ENCODE measurements at places on chromosomes 2 and 18.

DNA sequence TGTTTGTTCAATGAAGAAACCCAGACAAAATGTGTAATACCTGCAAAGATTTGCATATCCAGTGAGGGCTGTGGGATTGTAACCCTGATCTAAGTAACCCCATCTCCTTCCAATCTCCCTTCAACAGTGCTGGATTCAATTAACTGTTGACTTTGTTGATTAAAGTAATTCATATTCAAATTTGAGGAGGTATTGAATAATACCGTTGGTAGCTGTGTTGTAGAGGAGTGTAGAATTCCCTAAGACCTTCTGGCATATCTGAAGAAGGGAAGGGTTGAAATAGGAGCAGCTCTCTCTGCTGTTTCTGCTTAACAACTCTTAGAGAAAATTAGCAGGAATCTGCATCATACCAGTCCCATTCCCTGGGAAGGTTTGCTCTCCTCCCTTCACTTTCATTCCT lies 28.2 kb downstream of the MAIP1 start:
- ATAC-seq, result no peak

DNA sequence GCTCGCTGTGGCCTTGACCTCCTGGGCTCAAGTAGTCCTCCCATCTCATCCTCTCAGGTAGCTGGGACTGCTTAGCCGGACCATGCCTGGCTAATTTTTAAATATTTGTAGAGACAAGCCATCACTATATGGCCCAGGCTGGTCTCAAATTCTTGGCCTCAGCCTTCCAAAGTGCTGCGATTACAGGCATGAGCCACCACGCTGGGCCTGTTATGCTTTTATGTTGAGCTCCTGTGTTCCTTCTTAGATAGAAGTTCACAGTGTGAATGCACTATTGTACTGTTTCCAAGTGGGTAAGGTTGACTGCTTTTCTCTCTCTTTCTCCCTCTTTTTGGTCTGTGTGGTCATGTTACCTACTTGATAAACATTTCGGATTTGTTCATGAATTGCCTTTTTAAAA lies 61.9 kb downstream of the SMCHD1 start:
- ATAC-seq, result no peak

DNA sequence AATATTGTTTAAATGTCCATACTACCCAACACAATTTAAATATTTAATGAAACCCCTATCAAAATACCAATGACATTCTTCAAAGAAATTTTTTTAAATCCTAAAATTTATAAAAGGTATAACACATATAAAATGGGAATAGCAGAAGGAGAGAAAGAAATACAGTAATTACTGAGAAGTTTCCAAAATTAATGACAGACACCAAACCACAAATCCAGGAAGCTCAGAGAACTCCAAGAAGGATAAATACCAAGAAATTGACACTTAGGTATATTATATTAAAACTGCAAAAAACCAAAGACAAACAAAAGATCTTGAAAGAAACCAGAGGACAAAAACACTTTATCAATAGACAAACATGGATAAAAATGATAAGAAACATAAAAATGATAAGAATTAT lies 101.1 kb downstream of the MEMO1 start:
- no peak for ATAC-seq

DNA sequence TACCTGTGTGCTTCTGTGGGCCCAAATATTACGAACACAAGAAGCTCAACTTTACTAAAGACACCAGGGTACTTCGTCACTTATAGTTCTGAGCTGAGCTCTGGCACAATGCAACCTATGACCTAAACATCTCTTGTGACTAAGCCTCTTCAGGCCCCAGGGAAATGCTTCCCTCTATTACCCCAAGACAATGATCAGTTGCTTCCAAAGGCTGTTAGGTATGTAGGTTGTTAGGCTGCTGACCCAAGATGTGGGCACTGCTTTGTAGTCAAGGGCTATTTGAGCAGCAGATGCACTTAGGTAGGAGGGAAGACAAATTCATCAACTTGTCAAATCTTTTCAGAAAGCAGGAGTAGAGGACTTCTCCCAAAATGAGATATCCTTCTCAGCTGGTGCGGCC lies 640.1 kb downstream of the EPHA4 start:
- ATAC-seq, result no peak

GRCh38 chr18:9753846-9754245 lies 45.7 kb downstream of the RAB31 start:
- no peak for ATAC-seq

GRCh38 chr2:234341306-234341985 lies 155.4 kb downstream of the ARL4C start:
- no peak for ATAC-seq

DNA sequence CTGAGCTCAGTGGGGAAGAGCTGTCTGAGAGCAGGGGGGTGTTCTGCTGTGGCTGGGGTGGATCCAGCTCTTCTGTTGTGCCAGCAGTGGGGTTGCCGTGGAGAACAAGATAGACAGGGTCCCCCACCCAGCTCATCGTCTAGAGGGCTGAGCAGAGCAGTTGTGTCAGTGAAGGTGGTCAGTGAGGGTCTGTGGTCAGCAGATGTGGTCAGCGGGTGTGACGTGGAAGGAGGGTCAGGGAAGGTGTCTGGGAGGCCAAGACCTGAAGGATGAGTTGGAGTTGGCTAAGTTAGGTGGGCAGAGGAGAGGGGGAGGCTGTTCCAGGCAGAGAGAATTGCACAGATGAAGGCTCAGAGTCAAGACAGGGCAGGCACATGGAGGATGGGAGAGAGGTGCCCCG lies 103.1 kb downstream of the DGKD start:
- ATAC-seq, result no peak

DNA sequence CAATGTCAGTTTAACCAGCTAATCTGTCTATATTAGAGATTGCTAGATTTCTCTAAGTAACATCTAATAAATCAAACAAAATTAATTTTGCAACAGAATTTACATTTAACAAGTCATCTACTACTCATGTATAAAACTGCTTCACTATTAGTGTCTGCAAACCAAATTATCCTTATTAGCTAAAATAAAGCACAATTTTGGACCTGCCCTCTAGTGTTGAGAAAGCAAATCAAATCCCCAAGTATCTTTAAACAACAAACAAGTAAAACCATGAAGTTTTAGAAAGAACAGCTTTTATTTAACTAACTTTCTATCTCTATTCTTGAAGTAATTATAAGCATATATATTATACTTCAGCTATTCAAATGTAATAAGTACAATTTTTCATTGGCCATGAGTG lies 113.1 kb upstream of the SP3 start:
- ATAC-seq, result no peak

DNA sequence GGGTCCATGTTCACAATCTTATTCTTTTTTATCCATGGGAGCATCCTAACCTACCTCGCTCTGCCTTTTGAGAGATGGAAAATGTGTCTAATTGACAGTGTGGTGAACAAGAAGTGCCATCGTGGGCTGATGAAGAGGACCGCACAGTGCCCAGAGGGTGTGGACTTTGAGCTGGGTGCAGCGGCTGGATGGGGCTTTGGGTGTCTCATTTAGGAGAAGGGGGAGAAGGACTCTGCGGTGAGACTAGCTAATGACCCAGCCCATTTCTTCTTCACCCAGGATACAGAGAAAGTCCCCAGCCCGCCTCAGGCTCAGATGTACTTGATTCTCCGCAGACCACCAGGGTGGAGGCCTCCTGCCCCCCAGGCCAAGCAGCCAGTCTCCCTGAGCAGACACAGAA lies 33.7 kb upstream of the SNTG2 start:
- ATAC-seq, result no peak

DNA sequence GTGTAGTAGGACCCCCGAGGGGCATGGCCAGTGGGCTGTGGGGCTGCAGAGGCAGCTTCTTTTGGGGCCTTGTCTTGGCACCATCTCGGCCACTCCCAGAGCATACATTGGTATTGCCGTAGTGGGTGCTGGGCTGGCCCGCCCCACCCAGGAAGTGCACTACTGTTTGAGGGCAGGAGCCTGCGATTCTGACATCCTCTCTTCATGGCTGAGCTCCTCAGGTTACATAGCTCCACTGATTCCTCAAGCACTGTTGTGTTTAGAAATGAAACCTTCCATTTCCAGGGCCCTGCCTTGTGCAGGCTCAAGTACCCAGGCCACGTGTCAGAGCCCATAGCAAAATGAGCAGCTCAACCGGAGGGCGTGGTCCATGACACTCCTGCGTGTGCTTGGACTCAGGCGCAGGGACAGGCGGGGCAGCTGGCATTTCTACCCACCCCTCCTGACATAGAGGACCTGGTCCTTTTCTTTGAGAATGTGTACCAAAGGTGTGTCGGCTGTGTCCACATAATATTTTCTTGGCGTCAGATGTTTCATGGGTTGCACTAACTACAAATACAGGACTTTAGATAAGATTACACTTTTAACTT lies 67.9 kb downstream of the DGKD start:
- peak; percentile 41 for ATAC-seq

- ATAC-seq, result no peak
Observed at GRCh38 chr2:162458240-162458639, 114.3 kb downstream of the GCA start.

DNA sequence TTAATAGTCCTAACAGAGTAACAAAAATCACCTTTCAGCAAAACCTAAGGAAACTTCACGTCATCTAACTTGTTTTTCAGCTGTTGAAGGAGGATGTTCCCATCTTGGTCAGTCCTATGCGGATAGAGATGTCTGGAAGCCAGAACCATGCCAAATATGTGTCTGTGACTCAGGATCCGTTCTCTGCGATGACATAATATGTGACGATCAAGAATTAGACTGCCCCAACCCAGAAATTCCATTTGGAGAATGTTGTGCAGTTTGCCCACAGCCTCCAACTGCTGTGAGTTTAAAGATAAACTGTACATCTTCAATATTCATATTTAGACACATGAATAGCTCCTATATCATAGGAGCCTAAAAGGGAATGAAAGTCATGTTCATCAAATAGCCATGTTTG lies 10.5 kb downstream of the COL3A1 start:
- ATAC-seq, result no peak

DNA sequence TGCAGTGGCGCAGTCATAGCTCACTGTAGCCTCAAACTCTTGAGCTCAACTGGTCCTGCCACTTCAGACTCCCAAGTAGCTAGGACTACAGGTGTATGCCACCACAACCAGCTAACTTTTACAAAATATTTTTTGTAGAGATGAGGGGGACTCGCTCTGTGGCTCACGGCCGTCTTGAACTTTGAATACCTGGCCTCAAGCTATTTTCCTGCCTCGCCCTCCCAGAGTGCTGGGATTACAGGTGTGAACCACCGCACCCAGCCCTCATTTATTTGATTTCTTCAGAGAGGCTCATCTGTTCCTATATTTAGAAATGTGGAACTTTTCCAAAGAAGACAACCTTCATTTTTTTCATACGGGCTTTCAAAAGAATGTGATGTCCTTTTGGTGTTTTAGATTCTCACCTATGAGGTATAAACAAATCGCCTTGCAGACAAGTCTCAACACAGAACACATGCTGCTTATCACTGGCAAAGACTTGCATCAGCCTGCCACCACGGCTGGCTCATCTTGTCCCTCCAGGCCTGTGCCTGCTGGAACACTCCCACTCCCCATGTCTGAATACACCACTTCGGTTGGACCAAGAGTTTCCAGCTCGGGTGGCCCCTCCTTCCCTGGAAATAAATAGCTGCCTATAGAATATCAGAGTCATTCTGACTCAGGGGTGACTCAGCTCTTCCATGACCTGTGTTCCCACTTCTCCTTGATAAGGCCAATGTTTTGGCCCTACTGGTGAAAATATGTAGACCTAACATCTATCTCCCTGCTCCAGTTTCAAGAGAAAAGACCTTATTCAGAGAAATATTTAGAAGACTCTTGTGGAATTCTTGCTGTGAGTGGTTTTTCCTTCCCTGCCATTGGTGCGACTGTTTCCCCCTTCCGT lies 202.6 kb downstream of the TGIF1 start:
- peak; percentile 91 for ATAC-seq

GRCh38 chr2:222451224-222451674 lies 26.9 kb downstream of the SGPP2 start:
- ATAC-seq, result peak; percentile 96

GRCh38 chr2:124967325-124967724 lies 942.2 kb downstream of the CNTNAP5 start:
- ATAC-seq, result no peak

- no peak for ATAC-seq
Observed at GRCh38 chr2:152015552-152015951, 83.3 kb downstream of the CACNB4 start.

DNA sequence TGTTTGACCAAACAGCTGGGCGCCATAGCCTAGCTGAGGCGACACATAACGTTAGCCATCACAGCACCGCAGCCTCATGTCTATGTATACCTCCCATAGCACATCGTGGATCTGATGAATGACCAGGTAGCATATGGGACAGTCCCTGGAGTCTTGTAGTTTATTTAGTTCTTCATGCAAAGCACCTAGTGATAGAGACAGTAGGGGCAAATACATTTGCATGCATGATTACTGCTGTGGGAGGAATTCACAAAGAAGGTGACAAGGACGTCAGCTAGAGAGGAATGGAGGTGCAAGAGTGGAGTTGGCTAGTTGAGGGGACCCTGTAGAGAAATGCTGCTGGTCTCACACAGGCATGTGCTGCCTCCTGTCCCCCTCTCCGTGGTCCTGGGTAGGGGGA lies 478.9 kb upstream of the HS6ST1 start:
- no peak for ATAC-seq

- no peak for ATAC-seq
Observed at GRCh38 chr2:133502678-133503077, 65.6 kb downstream of the NCKAP5 start.

DNA sequence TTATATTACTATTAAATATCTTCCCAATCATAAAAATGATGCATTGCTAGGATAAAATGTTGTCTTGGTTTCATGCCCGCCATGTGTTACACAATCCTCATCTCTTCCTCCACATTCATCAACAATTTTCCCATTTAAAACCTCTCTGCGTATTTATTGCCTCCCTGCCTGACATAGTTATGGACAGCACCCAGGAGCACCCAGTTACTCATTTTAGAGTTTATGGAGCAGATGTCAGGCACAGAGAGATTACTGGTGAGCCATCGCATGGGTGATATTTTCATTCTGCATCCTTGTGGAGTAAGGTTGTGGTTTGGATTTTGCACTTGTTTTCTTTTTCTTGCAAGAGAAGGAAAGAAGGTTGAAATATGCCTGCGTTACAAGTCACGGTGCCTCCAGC lies 116.7 kb upstream of the NPAS2 start:
- no peak for ATAC-seq

DNA sequence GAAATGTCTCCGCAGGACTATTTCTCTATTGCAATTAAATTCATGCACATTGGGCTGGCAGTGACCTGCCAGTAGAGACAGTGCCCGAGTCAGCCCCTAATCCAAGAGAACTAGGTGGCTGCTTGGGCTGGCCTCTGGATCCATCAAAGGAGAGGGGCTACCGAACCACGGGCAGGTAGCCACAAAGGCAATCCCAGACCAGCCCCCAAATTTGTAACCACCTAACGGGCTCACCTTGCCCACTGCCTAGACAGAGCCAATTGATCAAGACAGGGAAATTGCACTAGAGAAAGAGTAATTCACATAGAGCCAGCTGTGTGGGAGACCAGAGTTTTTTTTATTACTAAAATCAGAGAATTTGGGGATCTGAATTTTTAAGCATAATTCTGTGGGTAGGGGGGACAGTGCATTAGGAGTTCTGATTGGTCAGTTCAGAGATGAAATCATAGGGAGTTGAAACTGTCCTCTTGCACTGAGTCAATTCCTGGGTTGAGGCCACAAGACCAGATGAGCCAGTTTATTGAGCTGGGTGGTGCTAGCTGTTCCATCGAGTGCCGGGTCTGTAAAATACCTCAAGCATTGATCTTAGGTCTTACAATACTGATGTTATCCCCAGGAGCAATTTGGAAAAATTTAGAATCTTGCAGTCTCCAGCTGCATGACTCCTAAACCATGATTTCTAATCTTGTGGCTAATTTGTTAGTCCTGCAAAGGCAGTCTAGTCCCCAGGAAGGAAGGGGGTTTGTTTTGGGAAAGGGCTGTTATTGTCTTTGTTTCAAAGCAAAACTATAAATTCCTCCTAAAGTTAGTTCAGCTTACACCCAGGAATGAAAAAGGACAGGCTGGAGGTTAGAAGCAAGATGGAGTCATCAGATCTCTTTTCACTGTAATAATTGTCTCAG lies 260.4 kb upstream of the SP5 start:
- no peak for ATAC-seq
